ENCODE measurements at places on chromosomes 3 and 15.

- no peak for DNase-seq
These were observed 174.7 kb downstream of the IGF1R start for GRCh38 chr15:98823012-98823458.

GRCh38 chr15:56442354-56442753, 22.6 kb downstream of the MNS1 start:
- DNase-seq, result no peak

DNA sequence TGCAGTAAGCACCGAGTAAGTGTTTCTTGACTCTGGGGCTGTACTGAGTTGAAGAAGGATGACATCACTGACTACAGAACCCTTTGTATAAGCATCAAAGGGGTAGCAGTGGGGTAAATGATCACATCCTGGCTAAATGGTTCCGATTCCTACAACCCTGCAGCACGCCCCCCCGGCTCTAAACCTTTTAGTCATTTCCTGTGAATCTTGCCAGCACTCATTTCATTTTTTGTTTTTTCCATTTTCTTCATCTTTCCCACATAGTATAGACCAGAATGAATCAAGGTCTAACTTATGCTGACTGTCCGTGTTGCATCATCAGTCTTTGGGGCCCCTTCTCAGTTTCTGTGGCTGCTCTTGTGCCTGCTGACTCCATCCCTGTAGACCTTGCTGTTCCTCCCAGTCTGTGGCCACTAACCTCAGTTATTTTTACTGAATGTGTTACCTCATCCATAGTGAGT, 383.1 kb upstream of the TPRG1 start:
- peak; percentile 85 for DNase-seq

- no peak for DNase-seq
These were observed 7.6 kb downstream of the SHF start for GRCh38 chr15:45180201-45180600.

DNA sequence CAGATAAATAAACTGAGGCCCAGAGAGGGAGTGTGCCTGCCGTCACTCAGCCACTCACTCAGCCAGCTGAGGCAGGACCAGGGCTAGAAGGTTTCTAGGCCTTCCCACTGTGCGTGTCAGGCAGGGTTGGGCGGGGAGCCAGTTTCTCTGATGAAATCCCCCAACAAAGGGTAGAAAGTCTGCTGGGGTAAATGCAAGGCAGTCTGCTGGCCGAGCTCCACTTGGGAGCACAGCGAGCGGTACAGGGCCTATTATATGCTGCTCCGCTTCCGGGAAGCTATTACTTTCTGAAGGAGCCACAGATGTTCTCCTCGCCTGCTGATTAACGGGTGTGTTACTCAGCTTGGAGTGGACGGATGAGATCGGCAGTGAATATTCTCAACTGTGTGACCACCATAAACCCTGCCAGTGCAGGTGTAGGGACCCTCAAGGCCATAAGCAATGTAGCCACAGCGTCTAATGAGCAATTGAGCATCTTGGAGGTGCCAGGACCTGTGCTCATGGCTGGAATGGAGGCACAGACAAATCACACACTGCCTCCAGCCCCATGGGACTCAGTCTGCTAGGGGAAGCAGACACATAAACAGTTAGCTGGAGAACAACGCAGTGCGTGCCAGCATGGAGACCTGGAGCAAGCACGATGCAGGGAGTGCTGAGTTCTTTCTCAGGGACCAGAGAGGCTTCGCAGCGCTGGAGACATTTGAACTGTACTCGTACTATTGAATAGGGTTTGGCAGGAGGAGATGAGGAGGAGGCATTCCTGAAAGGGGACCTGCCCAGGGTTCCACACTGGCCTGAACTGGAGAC, 42.1 kb downstream of the CORO2B start:
- no peak for DNase-seq

Data from activated CD4-positive, alpha-beta T cell treated with anti-CD3 and anti-CD28 coated beads, Interleukin-2, amount 10 ng/mL, durations not matched to agents 24 days and 14 days (primary cell).